ENCODE measurements at places on chromosomes 12 and 14.

- no peak for DNase-seq
These were observed 345.6 kb downstream of the ADAMTS20 start for GRCh38 chr12:43206396-43206795.

DNA sequence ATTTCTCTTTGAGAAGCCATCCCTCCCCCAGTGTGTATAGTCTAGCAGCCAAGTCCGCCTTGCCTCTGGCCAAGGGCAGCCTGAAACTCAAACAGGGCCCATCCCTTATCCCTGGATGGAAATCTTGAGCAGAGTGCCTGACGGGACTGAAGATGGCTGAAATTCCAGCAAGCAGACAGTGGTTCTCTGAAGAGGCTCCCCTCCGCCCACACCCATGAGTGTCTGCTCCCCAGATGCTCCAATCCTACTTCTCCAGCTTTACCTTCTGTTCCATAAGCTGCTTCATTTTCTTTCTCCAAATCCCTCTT, 396.2 kb downstream of the NUAK1 start:
- DNase-seq = no peak

DNA sequence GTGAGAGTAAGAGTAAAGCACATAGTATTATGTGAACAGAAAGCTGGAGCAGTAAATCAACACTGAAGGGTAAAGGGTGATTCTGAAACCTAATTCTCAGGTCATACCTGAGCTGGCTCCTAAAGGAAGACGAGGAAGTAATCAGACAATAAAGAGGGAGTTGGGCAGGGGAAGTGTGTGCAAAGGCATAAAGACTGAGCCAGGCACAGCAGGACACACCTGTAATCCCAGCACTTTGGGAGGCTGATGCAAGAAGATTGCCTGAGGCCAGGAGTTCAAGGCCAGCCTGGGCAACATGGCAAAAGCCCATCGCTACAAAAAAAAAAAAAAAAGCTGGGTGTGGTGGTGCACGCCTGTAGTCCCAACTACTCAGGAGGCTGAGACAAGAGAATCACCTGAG, 9.6 kb downstream of the ARF3 start:
- no peak for DNase-seq

- DNase-seq = no peak
These were observed 22.1 kb downstream of the SCYL2 start for GRCh38 chr12:100289038-100289437.

GRCh38 chr12:25386831-25387731, 136.4 kb upstream of the KRAS start:
- DNase-seq = peak; percentile 94

DNA sequence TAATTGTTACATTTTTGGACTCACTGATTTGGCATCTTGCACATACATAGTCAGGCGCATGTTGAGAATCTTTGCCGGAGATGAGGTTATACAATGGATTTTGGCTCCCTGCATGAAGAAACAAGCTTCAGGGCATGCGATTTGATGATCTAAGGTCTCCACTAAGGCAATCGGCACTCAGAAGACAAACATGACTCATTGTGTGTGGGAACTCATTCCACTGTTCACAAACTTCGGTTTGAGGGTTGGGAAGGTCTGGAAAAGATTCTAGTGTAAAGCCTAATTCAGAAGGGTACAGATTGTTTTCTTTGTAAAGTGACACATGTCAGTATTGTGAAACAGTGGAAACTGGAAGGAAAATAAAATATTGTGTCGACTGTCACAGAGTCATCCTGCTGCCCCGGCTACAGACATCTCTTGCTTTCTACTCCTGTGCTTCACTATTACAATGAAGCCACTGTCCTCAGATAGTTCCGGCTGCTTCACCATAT, 192.6 kb upstream of the HMGA2 start:
- DNase-seq = no peak

GRCh38 chr14:71418532-71419245, 511.4 kb downstream of the PCNX1 start:
- no peak for DNase-seq

- no peak for DNase-seq
These were observed 47.8 kb upstream of the EML1 start for GRCh38 chr14:99745307-99745951.

All from sigmoid colon (tissue), 7 donors.